ENCODE measurements at places on chromosomes 12 and 14.

DNA sequence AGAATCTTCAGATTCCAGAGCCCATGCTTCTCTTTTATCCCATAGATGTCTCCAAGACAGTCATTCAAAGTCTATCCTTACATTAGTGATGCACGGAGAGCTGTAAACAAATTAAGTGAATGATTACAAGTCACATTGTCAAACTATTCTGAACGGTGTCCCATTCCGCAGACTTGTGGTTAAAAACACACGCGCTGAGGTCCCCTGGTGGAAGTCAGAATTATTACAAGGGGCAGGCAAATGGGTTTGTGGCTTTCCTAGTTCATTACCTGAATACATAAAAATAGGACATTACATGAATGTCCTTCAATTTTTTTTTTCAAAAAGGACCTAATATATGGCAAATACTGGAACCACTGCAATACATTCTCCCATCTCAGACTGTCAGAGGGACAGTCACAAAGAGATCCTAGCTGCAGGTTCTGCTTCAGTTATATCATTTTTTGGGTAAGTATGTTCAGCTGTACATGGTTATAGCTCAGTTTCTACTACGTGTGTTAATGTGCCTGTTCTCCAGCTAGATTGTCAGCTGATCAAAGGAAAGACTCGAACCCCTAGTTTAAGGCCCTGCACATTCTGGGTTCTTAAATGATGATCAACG, 53.1 kb upstream of the STON2 start:
- DNase-seq: no peak

- DNase-seq: no peak
Measured at GRCh38 chr12:9692909-9693308, 23.4 kb downstream of the CLEC2D start.

DNA sequence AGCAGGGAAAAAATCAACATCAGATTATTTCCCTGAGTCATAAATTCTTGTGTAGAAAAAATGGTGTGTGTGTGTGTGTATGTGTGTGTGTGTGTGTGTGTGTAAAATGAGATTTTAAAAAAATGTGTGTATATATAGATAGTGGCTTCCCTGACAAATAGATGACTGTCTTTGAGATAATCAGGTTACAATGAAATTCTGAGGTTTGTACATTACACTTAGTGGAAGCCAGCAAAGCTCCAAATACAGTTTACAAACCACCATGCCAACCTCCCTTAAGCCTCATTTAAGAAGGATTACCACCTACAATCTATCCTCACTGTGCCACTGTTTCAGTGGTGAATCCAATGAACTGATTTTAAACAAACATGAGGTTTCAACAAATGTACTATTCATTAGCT, 93.8 kb downstream of the MED13L start:
- DNase-seq: no peak

- DNase-seq: no peak
Measured at GRCh38 chr14:102217987-102218421, 78.3 kb downstream of the WDR20 start.

- DNase-seq: peak; percentile 54
Measured at GRCh38 chr12:130826151-130826801, 12.8 kb downstream of the STX2 start.

GRCh38 chr12:13404631-13405473, 208.3 kb downstream of the EMP1 start:
- no peak for DNase-seq

GRCh38 chr14:68819260-68819691, 26.4 kb upstream of the ZFP36L1 start:
- no peak for DNase-seq

DNA sequence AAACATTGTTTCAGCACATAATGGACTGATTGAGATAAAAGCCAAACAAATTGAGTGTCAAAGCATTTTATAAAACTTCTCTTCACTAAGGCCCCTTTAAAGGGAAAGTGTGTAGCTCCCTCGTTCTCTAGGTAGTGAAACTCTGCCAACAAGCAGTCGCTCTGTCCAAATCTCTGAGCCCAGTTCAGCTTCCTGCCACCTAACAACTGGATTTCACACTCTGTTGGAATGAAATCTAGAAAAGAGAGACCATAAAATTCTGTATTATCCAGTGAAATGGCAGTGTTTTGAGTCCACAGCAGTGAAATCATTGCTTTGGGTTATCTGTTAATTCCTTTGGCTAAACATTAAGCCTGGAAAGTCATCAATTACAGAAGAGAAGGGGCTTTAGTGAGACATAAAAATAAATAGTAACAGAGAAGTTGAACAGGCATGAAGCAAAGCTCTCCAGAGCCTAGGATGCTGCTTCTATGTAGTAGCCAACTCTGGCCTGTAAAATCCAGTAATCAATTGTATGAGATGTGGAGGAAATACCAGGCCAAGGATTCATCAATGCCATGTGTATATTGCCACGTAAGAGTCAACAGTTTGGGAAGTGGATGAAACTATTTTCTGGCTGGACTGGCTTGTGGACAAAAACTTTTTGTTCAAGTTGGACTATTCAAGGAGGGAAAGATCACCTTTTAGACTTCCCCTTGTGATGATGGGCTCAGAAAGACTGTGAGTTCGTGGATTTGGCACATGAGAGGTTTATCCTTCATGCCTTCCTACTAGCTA, 122.5 kb downstream of the WIF1 start:
- DNase-seq: no peak

DNA sequence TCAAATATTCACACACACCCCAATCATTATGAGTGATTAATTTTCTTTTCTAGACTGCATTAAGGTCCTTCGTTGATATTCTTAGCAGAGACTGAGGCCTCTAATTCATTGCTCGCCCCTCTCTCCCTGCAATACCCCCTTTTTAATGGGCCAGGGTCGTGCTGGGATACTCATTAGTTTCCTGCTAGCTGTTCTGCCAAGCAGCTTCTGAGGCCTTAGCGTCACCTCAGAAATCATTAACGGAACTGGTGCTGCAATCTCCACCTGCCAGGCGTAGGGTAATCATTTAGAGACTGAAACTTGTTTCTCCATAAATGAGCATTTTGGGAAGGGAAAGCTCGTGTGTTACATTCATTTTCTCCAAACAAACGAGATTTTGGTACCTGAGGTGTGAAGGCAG, 1054.7 kb downstream of the GALC start:
- DNase-seq: no peak

GRCh38 chr14:87810711-87811110, 182.3 kb downstream of the GALC start:
- no peak for DNase-seq

DNA sequence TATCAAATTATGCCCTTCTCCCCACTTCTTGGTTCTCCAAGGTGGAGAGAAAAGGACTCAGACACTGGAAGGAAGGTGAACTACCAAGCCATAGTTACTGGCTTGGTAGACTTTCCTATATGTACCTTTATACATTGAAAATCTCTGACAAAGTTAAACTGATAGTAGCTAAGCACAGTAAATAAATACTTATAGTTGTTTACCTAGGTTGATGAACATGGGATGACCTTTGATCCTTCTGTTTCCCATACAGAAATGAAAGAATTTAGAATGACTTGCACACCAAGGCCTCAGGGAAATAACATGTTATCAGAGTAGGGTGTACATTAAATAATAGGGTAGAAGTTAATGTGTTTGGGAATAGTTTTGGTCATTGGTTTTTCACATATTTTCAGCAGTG, 6.7 kb downstream of the ARHGAP5 start:
- DNase-seq: no peak

GRCh38 chr14:101223127-101223526, 319.6 kb upstream of the RTL1 start:
- DNase-seq: no peak

GRCh38 chr12:67598598-67598997, 49.9 kb upstream of the DYRK2 start:
- no peak for DNase-seq

DNA sequence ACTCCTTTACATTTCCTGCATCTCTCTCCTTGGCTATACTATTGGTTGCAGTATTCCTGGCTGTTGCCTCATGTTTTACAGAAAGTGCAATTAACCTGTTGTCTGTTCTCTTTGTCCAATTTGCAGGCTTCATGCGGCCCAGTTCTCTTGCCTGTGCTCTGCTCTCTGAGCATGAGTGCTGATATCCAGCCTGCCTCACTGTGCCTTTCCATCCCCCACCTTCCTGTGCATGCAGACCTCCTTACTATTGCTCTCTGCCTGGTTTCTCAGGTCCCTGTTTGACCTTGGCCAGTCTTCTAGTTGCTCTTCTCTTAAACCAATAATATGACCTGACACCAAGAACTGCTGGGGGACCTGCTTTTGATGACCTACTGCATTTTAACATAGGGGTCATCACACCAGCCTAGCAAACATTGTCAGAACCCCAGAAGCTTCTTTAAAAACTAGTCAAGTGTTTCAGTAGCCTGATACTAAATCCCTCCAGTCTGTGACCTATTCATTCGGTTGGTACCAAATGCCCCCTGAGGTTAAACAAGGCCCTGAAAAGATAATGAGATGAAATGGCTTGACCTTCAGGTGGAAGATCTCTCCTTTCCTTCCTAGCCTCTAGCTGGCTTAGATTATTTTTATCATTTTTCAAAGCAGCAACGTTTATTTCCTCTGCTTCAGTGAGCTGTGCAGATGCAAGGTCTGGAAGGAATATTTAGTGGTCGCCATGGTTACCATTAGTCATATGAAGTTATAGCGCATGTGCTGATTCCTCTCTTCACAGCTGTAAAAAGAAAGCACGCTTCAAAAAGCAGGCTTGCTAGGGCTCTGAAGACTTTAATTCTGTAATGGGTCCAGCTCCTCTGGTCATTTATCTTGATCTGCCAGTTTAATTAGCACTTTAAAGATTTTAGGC, 216.5 kb downstream of the PHLDA1 start:
- DNase-seq: no peak

DNA sequence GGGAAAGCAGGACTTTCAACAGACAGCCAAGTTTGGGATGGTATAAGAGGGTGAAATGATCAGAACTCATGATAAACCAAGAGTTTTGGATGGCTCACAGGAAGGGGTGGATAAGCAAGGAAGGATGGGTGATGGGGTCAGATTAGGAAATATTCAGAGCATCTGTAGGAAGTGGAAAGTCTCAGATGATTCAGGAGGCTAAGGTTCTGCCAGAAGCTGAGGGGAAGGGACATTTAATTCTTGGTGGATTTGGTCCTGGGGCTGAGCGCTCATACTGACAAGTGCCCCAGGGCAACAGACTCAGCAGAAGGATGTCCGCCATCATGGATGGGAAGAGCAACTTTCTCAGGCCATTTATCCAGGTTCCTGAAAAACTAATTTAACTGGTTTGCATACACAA, 28.4 kb upstream of the BDKRB2 start:
- no peak for DNase-seq

DNA sequence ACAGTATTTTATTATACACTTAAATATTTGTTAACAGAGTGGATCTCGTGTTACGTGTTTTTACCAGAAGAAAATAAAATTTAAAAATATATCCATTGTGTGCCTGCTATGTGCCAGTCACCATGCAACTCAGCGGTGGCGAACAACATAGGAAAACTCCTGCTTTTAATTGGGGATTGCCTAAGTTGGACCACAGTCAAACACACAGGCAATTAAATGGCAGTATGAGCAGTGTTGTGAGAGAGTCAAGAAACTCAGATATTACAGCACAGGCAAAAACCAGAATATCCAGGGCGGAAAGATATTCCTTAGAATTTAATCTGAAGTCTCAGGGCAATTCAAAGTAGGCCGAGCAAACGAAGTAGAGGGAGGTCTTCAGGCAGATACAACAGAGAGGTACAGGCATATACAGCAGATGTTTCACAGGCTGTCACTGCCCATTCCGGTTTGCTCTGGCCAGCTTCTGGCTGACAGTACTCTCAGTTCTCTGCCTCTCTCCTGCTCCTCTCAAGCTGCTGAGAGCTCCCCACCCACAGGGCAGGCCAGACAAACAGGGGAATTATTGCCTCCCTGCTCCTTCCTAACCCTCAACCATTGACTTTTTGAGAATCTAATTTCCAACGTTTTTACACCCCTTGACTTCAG, 540.2 kb upstream of the TMEM132C start:
- no peak for DNase-seq

DNA sequence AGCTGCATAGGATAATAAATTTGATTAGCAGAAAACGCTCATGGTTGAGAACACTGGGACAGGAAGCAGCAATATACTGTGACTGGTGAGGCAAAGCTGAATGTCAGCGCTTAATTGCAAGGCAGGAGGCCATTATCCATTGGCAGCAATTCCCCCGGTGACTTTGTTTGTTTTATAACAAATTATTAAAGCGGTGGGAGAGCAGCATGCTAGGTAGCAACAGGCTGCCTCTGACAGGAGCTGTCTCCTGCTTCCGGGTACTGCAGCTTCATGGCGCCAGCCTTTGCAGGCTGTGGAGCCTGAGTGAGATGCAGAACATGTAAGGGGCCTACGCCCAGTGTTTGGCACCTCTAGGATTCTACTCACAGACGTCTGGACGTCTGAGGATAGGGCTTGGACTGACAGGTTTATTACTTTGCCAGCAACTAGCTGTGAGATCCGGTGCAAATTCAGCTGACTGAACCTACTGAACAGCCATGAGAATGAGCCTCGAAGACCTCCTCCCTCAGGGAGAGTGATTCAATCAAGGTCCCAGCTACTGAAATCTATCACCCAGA, 82.1 kb upstream of the SSTR1 start:
- no peak for DNase-seq

GRCh38 chr12:67422081-67422480, 152.9 kb downstream of the CAND1 start:
- DNase-seq: no peak

DNA sequence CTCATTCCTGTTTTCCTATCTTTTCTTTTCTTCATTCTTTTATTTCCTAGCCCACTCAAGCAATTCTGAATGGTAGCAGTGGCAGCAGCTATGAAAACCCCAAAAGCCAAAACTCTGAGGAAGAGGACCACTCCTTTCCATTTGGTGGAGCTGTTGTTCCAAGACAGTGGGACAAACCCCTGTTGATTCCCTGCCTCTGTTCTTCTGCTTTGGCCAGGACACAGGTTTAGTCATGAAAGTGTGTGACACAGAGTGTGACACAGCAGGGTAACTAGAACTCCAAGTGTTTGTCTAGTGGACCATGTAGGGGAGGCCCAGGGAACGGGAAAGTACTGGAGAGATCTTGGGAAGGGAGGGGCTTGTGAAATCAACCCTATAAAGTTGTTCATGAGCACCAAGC, 71.1 kb downstream of the PTCSC3 start:
- DNase-seq: no peak

- no peak for DNase-seq
Measured at GRCh38 chr14:94461526-94462218, 9.1 kb upstream of the SERPINA11 start.
